ENCODE measurements at places on chromosomes 12 and 14.

DNA sequence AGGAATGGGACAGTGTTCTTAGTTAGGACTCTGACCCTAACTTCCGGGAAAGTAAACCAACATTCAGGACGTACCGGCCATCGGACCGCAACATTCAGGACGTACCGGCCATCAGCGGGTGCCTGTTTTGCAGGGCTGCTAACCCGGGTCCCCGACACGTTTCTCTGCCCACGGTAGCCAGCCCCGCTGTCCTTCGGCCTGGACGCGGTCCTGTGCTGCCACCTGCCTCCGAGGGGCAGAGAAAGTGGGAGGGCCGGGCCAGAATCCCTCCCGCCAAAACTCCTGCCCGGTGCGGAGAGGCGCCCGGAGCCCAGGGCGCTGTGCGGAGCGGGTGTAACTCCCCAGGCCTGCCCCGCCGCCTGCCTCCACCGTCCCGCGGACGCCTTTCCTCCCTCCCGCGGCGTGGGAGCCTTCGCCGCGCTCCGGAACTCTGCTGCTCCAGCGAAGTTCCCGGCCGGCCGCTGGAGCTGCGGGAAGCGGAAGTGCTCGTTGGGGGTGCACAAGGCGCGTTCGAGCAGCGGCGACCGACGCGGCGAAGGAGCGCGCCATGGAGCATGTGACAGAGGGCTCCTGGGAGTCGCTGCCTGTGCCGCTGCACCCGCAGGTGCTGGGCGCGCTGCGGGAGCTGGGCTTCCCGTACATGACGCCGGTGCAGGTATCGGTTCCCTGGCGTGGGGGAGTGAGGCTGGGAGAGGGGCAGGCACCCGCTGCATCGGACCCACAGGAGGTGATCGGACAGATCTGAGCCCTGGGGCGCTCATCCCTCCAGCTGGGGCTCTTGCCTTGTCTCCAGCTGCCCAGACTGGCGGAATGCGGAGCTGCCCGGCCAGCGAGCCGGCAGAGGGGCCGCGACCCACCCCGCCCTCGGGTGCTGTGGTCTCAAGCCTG, at the start of gene DDX55:
Gene DDX55 (plus strand): TSS at position 498 of the 888 bp plus-strand sequence. CDS start 50 bp downstream, at position 548.
- peak; percentile 88 for DNase-seq

DNA sequence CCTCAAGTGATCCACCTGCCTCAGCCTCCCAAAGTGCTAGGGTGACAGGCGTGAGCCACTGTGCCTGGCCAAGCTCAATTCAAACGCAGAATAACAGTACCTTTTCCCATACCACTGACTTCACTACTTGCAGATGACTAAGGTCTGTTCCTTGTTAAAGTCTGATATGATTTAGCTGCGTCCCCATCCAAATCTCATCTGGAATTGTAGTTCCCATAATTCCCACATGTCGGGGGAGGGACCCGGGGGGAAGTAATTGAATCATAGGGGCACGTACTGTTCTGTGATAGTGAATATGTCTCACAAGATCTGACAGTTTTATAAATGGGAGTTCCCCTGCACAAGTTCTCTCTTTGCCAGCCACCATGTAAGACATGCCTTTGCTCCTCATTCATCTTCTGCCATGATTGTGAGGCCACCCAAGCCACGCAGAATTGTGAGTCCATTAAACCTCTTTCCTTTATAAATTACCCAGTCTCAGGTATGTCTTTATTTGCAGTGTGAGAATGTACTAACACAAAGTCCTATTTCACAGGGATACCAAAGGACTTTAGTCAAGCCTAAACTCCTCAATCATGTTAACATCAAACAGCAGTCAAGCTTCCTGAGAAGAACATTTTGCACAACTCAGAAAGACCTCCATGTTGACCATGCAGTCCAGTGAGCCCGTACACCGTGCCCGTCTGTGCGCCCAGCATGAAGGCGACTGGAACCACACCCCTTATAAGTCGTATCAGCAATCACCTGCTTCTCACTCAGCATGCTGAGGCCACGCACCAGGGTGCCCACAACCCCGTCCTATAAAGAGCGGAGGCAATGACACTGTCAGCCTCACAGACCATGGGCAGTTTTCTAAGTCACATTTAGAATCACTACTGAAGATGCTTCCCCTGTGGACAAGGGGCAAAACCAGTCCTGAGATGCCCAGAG, 36.9 kb downstream of the FOXN3 start:
- peak; percentile 49 for DNase-seq

DNA sequence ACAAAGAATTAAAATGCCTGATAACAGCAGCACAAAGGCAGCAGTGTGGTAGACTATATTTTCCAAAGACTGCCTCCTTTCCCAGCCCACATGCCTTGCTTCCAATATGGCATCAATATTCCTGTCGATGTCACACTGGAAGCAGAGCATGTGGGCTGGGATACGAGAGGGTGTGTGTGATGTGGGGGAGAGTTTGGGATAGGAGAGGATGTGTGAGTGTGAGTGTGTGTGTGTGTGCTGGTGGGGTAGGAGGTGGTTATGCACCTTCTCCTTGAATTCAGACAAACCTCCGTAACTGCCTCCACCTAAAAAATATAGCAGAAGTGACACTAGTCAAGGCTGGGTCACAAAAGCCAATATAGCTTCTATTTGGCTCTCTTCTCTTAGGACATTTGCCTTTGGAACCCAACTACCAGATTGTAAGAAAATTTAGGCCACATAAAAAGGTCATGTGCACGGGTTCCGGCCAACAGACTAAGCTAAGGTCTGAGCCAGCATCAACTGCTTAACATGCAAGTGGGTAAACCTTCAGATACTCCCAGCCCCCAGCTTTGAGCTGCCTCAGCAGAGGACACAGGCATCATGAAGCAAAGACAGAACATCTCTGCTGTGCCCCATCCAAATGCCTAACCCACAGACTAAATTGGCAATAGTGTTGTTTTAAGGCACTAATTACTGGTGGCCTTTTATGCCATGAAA, 29.5 kb downstream of the SPPL3 start:
- DNase-seq: no peak

DNA sequence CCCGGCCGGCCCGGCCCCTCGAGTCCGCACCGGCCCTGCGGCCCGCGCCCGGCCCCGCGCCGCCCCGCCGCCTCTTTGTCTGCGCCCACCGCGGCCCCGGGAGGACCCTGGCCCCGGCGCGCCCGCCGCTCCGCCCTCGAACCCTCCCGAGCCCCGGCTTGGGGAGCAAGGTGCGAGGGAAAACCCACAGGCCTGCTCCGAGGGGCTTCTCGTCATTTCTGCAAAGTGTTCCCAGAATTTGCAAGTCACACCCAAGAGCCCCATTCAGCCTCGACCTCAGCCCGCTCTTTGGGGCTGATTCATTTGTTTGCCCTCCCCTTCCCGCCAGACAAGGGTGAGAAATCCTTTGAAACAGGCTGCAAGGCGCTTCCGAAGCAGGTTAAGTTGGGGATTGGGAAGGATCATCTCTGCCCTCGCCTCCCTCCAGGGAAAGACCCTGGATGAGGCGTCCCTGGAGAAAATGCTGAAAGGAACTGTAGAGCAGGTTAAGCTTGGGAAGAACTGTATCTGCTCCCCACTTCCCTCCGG, 325 bp upstream of the CLIP1 start:
- no peak for DNase-seq

DNA sequence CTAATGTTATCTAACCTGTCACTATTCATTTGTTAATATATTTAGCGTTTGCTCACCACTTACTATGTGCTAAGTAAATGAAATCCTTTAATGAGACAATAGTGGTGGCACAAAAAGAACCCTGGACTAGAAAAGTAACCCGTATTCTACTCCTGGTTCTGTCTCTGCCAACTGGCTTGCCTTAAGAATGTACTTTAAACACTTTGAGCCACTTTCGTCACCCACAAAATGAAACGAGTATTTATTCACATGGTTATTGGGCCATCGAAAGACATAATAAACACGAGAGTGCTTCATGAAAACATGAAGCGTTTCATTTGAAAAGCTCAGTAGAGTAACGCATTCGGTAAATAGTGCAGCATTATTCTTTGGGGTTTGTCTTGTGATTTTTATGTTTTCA, 254.7 kb downstream of the EGLN3 start:
- no peak for DNase-seq

GRCh38 chr14:76772300-76773187, 11.3 kb downstream of the VASH1 start:
- DNase-seq: peak; percentile 90

GRCh38 chr14:37443461-37443860, 151.6 kb downstream of the FOXA1 start:
- no peak for DNase-seq

GRCh38 chr14:93991212-93991611, 5.9 kb upstream of the CCDC197 start:
- no peak for DNase-seq

GRCh38 chr12:107478881-107479280, 206.7 kb upstream of the PWP1 start:
- DNase-seq: no peak

DNA sequence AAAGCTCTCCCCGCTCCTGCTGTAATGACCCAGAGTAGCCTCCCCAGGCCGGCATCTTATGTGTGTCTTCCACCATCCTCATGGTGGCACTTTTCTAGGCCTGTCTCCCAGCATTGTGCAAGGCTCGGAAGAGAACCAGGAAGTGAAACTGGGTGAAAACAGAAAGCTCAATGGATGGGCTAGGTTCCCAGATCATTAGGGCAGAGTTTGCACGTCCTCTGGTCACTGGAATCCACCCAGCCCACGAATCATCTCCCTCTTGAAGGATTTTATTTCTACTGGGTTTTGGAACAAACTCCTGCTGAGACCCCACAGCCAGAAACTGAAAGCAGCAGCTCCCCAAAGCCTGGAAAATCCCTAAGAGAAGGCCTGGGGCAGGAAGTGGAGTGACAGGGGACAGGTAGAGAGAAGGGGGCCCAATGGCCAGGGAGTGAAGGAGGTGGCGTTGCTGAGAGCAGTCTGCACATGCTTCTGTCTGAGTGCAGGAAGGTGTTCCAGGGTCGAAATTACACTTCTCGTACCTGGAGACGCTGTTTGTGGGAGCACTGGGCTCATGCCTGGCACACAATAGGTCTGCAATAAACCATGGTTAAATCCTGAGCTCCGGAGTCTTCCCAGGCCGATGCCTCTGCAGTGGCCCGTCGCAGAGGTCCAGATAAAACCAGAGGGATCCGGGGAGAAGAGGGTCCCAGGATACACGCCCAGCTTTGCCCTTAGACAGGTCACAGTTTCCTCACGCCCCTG, 15.6 kb downstream of the ACVRL1 start:
- no peak for DNase-seq

DNA sequence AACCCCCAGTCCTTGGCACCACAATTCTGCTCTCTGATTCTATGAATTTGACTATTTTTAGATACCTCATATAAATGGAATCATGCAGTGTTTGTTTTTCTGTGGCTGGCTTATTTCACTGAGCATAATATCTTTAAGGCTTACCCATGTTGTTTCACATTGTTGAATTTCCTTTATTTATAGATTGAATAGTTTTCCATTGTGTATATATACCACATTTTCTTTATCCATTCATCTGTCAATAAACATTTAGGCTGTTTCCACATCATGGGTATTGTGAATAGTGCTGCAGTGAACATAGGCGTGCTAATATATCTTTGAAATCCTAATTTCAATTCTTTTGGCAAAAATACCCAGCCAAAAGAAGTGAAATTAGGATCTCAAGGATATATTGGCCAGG, 126.7 kb upstream of the SLC38A2 start:
- no peak for DNase-seq

DNA sequence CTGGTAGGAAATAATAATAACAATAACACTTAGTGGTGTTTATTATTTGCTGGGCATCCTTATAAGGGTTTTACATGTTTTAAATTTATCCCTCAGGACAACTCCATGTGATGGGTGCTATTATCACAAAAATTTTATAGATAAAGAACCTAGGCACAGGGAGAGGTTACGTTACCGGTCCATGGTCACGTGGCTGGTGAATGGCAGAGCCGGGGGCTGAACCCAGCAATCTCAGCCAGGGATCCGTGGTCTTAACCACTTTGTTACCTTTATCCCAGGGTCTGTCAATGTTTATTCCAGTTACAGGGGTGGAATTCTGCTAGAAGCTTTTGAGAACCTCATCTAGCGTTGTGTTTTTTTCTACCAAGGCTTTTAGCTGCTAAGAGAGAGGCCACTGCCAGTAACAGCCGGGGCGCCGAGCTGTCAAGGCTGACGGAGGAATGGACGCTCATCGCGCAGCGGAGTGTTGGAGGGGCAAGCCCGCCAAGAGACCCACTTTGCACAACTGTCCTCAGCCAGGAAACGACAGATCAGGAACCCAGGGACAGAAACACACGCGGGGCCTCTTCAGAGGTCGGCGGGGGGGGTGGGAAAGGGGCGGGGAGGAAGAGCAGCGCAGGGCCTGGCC, 418 bp downstream of the AMN1 start:
- no peak for DNase-seq

DNA sequence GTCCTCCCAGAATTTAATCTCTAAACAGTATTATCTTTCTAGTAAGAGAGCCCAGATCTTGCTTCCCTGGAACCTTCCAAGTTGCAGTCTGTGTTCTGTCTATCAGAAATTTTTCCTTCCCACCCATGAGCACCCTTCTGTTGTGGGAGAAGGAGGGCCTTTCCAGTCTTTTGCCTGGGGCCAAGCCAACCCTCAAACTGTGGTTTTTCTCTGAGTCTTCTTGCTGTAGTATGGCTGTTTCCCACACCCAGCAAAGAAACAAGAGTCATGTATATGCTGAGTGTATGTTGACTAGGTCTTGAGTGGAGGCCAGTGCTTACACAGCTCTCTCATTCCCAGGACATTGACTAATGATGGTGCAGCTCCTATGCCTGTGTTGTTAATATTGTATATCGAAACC, 104.5 kb downstream of the TGFB3 start:
- no peak for DNase-seq

Data from coronary artery (tissue), 2 donors.